NCI-H2171 treated with DMSO at 0.1 percent for 48 hours (cell line): ENCODE measurements at places on chromosomes 12 and 14.

DNA sequence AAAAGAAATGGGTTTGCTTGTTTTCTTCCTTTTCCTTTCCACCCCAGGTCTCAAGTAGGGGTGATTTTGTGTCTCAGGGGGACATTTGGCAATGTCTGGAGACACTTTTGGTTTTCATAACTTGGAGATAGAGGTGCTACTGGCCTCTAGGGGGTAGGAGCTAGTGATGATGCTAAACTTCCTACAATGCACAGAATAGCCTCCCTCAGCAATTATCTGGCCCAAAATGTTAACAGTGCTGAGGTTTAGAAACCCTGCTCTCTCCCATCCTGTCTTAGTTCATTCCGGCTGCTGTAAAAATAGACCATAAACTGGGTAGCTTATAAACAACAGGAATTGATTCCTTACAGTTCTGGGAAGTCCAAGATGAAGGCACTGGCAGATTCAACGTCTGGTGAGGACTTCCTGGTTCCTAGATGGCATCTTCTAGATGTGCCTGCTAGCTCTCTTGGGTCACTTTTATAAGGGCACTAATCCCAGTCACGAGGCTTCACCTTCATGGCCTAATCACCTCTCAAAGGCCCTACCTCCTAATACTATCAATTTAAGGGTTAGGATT, 7.4 kb upstream of the GAS2L3 start:
- no peak for DNase-seq

DNA sequence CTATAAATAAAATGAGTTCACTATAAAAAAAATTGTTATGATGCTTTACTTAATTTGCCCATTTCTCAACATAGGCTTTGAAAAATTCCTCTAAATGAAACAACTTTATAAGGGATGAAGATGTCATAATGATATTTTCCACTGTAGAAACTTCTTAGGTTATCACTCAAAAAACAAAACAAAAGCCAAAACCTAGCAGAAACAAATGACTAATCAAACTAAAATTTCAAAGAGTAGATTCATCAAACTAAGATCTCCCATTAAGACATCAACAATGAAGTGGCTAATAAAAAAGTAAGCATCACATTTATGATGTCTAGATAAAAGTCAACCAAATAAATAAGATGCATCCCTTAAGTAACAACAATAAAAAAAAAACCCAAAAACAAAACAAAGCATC, 36.9 kb upstream of the TTC7B start:
- DNase-seq: no peak

DNA sequence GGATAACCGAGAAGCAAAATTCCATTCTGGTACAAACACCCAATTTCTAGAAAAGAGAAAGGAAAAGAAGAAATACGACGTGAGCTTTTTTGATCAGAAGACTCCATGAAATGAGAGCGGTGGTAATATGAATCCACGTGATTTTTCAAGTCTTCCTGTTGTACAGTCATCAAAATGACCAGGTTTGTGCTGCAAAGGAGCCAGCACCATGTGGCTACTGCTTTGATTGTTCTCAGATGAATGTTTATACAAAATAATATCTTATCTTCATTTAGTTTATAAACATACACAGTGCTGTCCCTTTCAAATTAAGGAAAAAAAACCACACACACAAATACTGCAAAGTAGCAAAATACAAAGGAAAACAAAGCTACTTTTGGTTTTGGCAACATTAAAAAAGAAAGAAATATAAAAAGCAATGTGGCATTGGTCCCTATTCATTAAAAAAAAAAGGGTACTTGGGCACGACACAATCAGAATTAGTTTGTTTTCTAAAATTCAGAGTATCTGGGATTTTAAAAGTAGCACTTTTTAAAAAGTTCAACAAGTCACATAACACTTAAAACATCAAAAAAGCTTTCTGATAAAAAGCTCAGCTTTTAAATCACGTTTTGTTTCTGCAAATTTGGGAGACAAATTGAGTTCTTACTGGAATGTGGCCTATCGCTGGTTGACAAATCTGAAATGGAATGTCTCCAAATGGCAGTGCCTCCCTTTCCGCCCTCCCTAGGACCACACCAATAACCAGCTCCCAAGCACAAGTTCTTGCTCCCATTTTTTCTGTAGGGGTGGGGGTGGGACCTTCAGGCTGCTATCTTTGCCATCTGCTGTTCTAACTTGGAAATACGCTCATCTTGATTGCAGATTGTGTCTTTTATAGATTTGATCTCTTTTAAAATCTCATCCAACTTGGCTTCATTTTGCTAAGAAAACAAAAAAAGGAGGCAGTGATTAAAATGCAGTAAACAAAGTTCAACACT, 13.2 kb upstream of the SELPLG start:
- DNase-seq: no peak

- no peak for DNase-seq
Observed at GRCh38 chr12:68102731-68103130, 56.8 kb downstream of the IFNG start.

DNA sequence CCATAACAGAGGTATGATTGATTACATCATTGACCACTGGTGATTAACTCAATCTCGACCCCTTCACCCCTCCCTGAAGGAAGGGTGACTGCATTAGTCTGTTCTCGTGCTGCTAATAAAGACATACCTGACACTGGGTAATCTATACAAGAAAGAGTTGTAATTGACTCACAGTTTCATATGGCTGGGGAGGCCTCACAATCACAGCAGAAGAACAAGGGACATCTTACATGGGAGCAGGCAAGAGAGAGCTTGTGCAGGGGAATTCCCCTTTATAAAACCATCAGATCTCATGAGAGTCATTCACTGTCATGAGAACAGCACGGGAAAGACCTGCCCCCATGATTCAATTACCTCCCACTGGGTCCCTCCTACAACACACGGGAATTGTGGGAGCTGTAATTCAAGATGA, 55.9 kb upstream of the TMCC3 start:
- DNase-seq: no peak

- DNase-seq: no peak
Observed at GRCh38 chr12:3320881-3321509, 170.0 kb upstream of the PRMT8 start.

DNA sequence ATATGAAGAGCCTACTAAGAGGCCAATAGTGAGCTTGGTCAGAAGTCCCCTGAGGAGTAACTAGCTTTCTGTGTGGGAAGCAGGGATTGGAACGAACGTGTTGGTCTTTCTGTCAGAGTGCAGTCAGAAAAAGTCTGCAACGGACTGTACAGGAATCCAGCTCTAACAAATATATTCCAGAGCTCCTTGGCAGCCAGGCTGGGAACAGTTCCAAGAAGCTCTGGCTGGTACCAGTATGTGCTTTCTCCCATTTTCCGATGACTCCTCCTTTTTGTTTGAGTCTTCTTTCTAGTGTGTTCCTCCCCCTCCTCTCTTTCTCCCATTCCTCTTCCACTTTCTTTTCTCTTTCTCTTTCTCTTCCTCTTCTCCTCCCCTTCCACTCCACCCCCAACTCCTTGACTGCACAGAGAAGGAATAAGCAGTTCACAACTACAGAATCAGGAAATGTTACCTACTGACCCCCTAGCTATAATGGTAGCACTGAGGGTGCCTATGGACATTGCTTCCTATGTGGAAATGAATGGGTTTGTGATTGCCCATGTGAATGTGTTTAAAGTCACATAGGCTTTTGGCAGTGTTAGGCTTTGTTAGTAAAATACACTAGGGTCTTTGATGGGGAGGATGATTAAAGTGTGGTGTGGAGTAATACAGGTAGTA, 59.9 kb downstream of the TTLL5 start:
- no peak for DNase-seq

GRCh38 chr12:46874642-46875041, 48.8 kb upstream of the SLC38A4 start:
- no peak for DNase-seq

DNA sequence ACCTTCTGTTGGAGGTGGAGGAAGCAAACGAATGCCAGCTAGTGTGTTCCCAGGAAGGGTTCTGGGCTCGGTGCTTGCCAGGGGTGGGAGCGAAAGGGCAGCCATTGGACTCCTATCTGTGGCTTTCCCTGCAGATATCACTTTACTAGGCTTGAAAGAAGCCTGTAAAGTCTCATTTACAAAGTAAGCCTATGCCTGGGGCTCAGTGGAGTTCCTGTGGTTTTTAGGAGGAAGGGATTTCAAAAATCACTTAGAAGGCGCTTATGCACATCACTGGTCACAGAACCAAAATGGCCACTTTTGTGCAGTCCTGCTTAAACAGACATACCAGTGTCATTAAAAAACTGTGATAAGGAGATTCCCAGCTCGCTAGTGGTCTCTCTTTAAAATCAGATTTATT, 22.7 kb downstream of the CLMN start:
- no peak for DNase-seq

GRCh38 chr12:25280082-25280481, 29.4 kb upstream of the KRAS start:
- DNase-seq: no peak

DNA sequence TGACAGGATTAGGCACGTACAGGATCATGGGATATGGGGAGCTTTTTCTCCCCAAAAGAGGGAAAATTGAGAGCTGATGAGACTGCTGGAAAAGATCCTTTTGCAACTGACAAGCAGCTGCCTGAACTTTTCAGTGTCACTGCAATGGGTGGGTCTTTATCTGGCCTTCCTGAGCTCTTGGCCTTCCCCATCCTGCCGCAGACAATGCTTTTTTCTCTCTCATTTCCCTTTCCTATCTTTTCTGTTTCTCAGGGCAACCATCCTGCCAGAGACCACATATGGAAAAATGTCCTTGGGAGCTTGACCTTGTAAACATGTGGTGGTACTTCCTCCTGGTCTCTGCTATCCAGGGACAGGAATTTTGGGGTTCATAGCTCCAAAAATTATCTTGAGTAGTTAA, 75.8 kb downstream of the CALM1 start:
- no peak for DNase-seq

- no peak for DNase-seq
Observed at GRCh38 chr14:38127356-38127755, 80.3 kb upstream of the SSTR1 start.

DNA sequence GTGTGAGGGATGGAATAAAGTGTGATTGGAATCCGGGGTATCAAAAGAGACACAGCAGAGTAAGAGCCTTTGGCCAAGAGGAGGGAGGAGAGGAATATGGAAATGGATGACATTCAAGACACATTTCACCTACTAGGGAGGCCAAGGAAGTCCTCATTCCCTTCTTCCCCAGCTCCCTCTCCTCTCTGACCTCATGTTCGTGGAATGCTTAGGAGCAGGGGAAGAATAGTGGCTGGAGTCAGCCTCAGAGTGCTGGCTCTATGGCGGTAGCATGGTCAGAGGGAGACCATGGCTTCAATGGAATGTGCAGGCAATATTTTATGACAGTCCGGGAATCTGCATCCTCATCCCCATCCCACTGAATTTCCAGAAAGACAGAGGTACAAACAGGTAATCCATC, 196.6 kb downstream of the EGLN3 start:
- no peak for DNase-seq

GRCh38 chr14:90743425-90743824, 72.8 kb downstream of the TTC7B start:
- no peak for DNase-seq

DNA sequence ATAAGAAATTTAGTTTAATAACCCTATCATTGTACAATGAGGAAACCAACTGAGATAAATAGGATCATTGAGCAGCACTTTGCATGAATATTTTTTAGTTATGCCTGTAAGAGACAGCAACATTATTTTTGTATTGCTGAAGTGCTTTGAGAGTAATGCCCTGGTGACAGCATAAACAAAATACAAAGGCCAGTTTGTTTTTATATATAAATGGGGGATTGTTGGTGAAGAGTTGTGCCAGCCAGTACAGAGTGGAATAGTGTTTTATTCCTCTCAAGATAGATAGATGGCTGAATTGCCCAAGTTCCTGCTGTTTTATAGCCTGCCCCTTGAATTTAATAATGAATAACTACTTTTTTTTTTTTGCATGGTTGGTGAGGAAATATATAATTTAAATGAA, 101.8 kb downstream of the CNTN1 start:
- no peak for DNase-seq

- no peak for DNase-seq
Observed at GRCh38 chr12:66140731-66141130, 10.2 kb upstream of the LLPH start.

GRCh38 chr14:46734286-46734685, 82.7 kb upstream of the RPL10L start:
- no peak for DNase-seq

DNA sequence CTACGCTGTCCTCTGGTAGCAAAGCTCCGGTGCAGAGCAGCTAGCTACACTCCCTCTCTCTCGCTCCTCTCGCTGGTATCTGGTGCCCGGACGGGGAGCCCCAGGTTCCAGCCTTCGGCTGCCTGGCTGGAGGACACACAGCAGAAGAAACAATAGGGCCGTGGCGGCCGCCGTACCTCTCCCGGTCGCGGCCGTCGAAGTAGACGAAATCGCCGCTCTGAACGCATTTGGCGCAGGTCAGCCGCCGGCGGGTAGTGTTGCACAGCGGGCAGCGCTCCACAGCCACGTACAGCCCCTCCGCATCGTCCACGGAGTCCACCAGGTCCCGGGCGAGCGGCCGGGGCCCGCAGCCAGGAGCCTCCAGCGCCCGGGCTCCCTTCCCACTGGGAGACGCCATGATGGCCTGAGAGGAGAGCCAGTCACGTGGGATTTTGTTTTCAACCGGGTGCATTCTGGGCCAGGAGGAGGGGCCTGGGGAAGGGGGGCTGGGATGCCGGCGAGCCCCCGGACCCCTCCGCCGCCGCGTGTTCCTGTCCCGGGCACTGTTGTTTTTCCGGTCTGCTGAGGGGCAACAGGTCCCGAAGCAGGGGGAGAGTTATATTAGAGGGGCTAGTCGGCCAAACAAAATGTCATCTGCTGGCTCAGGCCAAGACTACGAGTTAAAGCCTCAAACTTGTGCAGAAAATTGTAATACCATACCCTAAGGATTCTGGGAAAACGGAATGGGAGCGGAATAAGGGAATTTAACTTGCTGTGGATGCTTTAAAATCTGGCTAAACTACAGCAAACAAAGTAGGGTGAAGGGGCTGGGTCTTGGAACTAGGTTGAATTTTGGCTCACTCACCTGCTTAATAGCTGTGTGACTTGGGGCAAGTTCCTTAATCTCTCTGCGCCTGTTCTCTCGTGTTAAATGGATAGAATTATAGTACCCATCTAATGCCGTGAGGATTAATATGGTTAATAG, at the start of gene ATG14:
ATG14 (minus strand) TSS at position 405 of the 964 bp plus-strand sequence; CDS start at position 397, 8 bp downstream.
- DNase-seq: peak; percentile 94

- no peak for DNase-seq
Observed at GRCh38 chr14:42172304-42172703, 565.6 kb downstream of the LRFN5 start.
